ENCODE measurements at places on chromosomes 1 and 21.

DNA sequence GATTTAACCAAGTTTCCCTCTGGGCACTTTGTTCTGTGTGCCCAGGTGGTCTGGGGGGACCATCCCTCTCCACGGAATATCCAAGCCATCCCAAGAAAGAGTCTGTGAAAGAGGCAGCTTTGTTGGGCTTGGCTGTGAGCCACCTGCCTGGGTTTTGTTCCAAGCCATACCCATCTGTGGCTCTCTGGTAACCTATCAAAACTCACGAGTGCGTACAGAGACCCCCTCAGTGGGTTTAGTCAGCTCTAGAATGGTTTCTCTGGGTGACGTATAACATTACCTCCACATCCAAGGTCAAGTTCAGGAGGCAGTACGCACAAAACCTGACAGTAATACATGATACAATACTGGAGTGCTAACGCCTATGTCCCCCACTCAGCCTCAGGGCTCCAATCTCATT, 54.2 kb downstream of the DNTTIP2 start:
- DNase-seq: no peak

DNA sequence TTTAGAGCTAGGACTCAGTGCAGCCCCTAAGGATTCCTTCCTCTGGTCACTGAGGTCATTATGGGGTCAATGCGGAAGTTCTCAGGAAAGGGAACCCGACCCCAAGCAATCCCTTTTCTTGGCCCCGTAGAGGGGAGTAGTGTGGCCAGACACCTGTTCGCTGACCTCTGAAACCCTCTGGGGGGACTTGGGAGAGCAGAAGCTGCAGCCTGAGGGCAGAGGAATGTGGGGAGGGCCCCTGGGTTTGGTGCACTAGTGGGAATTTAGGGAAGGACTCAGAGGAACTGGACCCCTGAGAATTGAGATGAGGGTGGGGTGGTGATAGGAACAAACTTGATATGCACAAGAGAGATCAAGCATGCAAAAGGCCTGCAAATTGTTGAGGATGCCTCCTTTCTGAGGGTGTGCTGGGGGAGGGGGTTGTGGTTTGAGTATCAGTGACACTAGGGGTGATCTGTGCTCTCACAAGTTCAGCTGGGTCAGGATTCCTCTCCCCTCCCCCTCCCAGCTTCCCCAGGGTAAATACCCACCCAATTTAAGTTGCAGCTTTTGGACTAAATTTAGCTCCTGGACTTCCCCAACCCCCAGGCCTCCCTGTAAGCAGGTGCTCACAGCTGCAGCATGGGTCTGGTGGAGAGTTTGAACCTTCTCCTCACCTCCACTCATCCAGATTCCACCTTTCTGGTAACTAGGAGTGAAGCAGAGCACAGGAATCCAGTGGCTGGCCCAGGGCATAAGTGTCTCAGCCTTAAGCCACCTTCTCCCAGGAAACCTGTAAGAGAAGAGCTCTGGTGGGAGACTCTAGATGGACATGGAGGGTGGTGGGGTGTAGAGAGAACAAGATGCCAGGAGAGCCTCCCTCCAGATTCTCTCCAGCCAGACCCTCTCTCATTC, 13.5 kb downstream of the ADAMTSL4 start:
- DNase-seq: peak; percentile 71

- DNase-seq: no peak
Observed at GRCh38 chr1:167469280-167469965, 48.9 kb downstream of the CD247 start.

DNA sequence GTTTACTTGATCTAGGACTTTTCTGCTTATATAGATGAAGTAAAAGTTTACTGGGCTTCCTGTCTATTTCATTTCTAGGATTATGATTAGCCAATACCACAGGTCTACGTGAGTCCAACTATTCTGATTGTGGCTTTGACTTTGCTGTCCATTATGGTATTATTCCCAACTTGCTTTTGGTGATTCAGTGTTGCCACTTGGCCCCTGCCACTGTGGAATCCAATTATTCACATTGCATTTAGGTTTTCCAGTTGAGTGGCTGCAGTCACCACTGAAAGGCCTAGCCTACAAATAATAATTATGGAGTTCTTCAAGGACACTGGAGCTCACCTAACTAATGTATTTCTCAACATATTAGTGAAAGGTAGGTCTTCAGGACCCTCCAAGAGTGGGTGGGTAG, 574.3 kb upstream of the USP24 start:
- DNase-seq: no peak

DNA sequence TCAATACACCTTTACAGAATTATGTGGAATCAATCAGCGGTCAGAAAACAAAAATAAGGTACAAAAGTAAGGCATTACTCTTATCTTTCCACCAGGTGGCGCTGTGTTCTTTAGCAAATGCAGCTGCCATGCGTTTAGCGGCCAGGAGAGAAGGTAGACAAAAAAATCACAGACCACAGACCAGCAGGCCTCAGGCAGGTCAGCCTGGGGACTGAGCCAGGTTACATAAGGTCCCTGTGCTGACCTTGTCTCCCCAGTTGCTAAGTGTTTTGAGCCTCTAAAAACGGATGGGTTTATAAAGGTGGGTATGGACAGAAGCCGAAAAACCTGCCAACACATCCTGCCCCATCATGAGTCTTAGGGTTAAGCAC, 2.8 kb downstream of the RGS16 start:
- peak; percentile 47 for DNase-seq

DNA sequence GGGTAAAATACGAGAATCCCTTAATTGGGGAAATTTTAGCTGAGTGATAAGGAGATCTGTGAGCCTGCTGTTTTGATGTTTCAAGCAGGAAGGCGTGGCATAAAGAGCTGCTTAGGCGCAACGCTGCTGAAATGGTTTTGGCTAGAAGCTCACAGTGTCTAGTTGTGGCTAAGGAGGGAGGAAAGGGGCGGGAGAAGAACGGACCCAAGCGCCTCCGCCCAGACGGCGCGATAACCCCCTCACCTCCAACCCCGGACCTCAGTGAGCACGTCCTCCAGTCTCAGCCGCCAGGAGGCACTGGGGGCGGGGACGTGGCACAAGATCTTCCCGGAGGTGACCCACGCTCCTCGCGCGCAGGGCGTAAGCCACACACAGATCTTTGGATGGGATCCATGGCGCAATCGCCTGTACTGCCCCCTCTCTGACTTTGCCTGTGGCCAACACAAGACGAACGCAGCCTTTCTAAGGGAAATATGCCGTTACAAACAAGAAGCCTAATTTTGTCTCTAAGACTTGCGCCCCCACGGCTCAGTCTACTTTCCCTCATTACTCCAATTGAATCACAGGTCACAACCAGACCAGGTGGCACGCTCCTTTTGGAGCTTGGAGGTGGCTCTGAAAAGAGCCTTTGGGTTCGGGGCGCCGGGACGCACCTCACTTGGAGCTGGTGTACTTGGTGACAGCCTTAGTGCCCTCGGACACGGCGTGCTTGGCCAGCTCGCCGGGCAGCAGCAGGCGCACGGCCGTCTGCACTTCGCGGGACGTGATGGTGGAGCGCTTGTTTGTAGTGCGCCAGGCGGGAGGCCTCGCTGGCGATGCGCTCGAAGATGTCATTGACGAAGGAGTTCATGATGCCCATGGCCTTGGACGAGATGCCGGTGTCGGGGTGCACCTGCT, 23.4 kb upstream of the RNF187 start:
- peak; percentile 30 for DNase-seq

DNA sequence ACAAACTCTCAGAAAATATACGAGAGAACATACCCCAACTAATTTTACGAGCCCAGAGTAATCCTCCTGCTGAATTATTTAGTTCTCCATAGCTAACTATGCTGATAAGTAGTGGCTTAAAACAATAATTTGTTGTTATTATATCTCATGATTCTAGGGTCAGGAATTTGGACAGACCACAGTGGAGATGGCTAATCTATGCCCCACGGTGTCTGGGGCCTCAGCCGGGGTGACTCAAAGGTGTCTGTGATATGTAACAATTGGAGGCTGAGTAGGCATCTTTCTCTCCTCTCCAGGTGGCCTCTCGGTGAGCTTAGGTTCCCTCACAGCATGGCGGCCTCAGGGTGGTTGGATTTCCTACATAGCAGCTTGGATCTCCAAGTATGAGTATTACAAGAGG, 35.4 kb upstream of the FOXO6 start:
- no peak for DNase-seq

DNA sequence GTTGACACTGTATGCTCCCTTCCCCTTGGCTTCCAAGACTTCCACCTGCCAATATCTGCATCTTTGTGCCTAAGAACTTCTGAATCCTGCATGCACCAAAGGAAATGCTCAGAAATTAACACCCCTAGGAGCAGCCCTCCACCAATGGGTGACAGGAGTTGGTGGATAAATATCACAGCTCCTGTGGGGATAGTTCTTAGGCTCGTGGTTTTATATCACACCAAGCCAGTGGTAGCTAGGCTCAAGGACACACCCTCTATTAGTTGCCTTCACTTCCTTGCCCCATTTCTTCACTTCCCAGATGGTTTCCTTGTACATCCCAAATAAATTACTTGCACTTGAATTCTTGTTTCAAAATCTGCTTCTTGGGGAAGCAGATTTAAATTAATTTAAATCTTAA, 16.9 kb upstream of the CDC14A start:
- DNase-seq: no peak

- no peak for DNase-seq
Observed at GRCh38 chr1:205735218-205735617, 14.8 kb downstream of the NUCKS1 start.

DNA sequence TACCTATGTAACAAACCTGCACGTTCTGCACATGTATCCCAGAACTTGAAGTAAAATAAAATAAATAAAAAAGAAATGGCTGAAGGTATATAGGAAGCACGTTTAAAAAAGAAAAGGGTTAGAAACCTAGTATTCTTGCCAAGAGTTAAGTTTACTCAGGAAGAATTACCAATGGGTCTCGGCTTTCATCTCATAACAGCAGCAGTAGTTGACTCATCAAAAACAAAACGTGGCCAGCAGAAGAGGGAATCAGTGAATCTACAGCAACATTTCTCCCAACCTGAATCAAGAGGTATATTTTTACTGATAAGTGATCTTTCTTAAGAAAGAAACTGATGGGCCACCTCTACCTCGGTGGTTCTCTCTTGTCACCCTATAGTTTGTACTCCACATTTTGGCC, 340.3 kb downstream of the BRINP2 start:
- DNase-seq: no peak

GRCh38 chr1:61568460-61569302, 156.3 kb downstream of the TM2D1 start:
- DNase-seq: no peak

DNA sequence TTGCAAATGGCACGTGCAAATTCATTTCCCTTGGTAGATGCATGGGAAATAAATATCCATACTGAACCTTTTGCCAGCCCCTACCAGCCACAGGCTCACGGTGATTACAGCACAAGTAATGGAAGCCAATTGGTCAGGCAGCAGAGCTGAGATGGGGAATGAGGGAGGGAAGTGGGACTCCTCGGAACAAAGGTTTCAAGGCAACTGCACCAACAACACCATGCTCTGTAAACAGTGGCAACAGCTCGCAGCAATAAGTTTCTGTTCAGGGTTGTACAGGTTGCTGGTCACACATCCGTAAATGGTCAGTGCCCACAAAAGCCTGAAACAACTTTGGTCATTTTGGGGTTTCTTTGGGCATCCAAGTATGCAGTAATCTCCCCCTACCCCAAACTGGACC, 62.7 kb upstream of the LPGAT1 start:
- no peak for DNase-seq

All from activated gamma-delta T cell treated with anti-CD3 and anti-CD28 coated beads, Interleukin-2, amount 50 U/mL, for 16 hours (primary cell).